ENCODE measurements at places on chromosomes 16 and 17.
A peak's percentile ranks its signal among the peaks of the same experiment; 100 is the strongest.

- no peak for DNase-seq
Measured at GRCh38 chr17:13599864-13600263, 1.9 kb downstream of the HS3ST3A1 start.

- DNase-seq = no peak
Measured at GRCh38 chr17:19385521-19385983, 1.4 kb downstream of the MFAP4 start.

- DNase-seq = no peak
Measured at GRCh38 chr17:63345611-63346010, 100.5 kb downstream of the CYB561 start.

DNA sequence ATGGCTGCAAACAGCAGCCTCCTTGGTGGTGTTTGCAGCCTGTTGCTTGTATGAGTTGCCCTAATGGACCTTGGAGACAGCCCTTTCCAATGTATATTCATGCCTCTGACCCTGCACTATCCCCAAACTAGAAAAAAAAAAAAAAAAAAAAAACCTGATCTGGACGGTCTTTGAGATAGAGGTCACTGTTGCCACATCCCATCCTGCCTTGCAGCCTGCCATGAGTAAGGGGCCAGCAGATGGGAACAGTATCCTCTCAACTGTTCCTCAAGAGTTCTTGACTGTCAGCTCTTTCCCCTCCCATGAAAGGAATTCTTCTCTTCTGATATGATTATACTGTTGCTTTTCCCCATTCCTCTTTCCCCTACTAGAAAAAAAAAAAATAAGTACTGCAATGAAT, 152.4 kb downstream of the SSH2 start:
- DNase-seq = no peak

- DNase-seq = no peak
Measured at GRCh38 chr17:65504141-65504540, 57.3 kb downstream of the AXIN2 start.

DNA sequence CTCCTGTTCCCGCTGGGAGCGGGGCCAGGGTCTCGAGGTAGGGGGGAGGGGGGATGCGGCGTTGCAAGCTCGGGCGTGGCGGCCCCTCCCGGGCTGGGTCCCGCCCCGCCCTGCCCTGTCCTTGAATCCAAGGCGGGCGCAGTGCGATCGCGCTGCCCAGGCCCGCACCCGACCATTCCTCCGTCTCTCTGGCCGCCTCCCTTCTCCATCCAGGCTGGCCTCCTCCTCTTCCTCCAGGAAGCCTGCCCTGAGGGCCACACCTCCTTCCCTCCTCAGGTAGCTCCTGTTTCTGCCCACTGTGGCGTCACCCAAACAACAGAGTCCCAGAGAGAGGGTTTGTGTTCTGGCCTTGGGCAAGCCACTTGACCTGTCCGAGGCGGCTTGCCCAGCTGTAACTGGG, 43.0 kb upstream of the TAC4 start:
- DNase-seq = no peak

- no peak for DNase-seq
Measured at GRCh38 chr17:17884391-17885357, 47.9 kb upstream of the SREBF1 start.

DNA sequence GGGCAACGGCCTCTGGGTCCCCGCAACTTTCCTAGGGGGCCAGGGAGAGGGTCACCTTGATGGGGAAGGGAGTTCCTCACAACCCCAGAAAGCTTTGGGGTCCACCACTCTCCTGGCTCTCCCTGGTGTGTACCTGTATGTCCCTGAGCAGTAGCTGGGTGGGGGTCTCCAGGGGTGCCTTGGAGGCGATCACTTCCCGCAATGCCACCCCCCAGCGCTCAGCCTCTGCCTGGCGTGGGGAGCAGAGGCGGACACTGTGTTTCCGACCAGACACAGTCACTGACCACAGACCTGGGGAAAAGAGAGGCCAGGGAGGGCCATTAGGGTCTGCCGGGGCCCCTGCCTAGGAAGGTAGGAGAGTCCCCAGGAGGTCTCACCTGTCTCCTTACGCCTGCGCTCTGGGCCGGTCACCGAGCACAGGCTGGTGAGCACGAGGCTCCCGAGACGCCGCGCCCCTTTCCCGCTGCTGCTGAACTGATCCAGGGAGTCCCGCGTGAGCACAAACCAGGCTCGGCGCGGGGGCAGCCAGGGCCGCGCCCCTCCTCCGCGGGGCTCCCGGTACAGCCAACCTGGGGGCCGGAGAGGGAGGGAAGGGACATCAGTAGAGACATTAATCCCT, 3.4 kb downstream of the PLEKHH3 start:
- no peak for DNase-seq

GRCh38 chr17:6666077-6666521, 14.5 kb downstream of the C17orf100 start:
- no peak for DNase-seq

- DNase-seq = no peak
Measured at GRCh38 chr17:44801880-44802279, 28.2 kb downstream of the GJC1 start.

GRCh38 chr17:12592941-12593340, 72.7 kb upstream of the MYOCD start:
- no peak for DNase-seq

DNA sequence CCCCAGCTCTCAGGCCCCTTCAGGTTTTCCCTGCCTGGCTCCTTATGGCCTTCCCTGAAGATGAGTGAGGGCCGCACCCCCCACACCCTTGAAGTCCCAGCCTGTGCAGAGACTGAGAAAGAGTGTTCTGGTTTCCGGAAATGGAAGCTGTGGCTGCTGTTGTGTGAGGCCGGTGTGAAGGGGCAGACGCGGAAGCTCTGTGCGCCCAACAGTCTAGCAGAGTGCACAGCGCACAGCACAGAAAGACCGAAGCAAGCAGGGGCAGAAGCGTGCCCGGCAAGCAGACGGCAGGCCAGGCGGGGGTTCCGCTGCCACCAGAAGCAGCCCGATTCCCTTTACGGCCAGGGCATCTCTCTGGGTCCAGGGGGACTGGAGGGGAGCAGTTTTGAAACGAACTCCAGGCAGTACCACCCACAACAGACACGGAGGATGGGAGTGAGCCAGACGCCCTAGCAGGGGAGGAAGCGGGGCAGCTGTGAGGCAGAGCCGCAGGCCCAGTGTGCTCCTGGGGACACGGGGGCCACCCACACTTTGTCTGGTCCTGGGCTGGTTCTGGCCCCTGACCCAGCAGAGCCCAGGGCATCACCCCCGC, 16.7 kb downstream of the TPSG1 start:
- DNase-seq = no peak

- DNase-seq = no peak
Measured at GRCh38 chr16:70805380-70805779, 4.4 kb upstream of the VAC14 start.

DNA sequence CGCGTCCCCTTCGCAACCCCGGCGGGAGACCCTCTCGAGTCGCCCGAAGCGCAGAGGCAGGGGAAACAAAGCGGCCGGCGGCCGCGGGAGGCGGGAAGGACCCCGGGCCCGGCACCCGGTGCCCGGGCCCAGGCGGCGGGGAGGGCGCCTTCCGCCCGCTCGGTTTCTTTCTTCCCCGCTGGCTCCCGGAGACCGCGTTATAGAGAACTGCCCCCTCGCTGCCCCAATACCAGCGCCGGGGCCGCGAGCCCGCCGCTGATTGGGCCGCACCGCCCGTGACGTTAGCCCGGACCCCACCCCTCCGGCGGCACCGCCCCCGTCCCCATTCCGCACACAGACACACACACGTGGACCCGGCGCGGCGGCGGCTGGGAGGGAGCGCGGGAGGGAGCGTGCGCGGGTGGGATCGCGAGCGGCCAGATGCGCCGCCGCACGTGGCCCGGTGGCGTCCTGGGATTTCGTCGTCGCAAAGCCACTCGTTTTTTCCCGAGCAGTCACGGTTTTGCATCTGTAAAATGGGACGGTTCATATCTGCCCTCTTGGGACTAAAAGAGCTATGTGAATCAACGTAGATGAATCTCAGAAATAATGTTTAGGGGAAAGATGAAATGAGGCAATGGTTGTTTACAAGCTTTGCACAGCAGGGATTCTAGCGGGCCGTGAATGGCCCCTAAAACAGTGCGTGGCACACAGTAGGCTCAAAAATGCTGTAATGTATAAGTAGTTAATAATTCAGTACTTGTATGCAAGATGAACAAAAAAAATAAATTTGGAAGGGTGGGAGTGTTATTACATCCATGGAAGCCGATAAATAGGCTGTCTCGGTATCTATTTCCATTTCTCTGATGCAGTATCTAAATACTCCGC, at the start of gene EPOP:
EPOP (minus strand) TSS at position 209 of the 867 bp plus-strand sequence. CDS start 462 bp downstream, outside the sequence.
- no peak for DNase-seq

- no peak for DNase-seq
Measured at GRCh38 chr16:26666486-26666885, 400.2 kb upstream of the C16orf82 start.

DNA sequence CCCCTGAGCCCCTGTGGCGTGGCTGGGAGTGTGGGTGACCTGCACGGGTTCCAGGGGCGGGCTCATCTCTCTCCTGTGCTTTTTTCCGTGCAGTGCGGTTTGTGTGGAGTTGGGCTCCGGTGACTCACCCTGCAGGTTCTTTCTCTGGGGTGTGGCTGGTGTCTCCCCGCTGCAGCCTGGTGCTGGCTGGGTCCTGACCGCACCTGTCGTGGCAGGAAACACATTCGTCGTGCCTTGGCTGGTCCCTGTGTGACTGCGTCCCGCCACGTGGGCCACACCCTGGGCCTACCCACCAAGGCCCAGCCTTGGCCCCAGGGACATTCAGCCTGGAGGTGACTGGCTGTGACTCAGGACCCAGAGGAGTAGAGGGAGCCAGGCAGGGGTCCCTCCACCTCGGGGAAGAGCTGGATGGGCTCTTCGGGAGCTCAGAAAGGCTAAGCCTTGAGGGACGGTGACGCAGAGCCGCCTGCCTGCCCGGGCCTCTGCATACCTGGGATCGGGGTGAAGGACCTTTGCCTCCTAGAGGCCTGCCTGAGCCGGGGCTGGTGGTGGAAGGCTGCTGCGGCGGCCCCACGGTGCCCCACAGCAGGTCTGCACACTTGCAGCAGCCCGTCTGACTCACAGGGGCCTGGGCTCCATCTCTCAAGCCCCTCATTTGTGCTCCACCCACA, 7.8 kb downstream of the TRAF7 start:
- no peak for DNase-seq

DNA sequence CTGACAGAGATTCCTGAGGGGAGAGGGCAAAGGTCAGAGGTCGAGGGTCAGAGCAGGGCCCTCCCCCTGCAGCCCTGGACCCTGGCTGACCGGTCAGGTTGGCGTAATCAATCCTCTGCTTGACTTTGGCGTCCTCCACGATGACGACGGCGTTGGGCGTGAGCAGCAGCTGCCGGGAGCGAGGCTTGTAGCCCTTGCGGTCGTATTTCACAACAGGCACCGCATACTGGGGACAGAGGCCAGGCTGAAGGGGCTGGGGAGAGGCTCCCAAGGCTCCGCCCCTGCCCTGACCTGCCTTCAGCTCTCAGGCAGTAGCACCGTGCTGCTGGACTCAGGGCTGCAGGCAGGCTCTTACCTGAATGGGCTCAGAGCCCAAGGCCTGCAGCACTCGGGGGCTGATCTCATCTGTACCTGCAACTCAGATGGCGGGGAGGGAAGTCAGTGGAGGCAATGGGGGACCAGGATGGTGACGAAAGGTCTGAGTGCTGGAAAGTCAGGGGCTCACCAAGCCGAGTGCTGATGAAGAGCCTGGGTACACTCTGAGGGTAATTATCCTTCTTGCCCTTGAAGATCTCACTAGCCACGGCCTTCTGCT, 12.0 kb upstream of the CRK start:
- DNase-seq = no peak

DNA sequence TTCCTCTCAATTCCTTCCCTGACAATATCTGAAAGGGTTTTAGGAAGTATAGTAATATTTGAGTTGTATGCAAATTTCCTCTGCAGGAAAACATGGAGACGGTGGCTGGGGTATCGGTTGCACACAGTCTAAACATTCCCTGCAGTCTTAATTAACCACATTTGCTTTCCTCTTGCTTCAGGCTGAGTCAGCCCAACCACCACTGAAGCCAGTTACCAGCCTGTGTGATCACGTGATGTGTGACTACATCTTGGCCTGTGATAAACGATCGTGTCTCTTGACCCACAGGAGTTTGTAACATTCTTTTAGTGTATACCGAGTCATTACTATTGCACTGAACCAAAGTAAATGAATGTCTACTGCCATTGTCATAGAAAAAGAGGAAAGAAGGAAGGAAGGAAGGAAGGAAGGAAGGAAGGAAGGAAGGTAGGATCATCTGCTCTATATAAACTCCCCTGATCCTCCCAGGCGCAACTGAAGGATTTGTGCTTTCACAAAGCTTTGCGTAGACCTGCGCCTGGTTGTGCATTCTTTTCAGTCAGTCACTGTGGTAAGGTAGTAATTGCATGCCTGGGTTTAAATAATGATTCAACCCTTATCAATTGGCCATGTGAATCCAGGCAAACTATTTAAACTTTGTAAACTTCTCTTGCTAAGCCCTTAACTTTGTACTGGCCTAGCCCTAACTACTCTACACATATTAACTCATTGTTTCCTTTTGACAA, 280.6 kb upstream of the SALL1 start:
- peak; percentile 33 for DNase-seq

DNA sequence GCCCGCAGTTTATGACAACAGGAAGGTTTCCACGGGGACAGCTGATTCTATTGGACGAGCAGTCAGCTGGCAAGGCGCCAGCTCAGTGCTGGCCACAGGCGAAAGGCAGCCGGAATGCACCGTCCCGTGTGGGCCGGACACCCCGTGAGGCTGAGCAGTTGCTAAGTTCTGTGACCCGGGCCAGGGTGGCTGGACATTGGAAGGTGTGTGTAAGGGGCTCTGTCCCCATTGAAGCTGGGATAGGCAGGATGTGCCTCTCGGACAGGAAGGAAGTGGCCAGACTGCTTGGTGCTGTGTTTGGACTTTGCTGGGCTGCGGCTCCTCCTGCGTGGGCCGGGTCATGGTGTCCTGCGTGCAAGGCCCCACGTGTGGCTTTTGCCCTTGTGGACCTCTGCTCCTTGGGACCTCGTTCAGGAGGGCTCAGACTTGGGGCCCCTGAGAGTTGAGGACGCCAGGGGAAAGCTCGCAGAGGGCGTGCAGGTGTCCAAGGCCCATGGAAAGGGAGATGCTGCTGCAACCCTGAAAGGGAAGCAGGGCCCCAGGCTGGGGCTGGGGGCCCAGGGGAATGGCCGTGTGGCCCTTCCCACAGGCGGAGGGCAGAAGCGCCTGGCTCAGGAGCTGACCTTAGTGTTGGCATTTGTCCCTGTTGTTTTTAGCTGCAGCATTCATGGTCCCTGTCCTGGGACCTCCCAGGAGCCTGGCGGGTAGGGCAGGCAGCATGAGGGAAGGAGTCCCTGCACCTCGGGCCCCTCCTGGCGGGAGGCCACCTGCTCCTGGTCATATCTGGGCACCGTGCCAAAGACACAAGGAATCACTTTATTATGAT, 10.0 kb downstream of the BAIAP2 start:
- no peak for DNase-seq

Measured in Panc1 (cell line).